OCI-M1 (cell line): ENCODE measurements at places on chromosomes 5 and 9.

DNA sequence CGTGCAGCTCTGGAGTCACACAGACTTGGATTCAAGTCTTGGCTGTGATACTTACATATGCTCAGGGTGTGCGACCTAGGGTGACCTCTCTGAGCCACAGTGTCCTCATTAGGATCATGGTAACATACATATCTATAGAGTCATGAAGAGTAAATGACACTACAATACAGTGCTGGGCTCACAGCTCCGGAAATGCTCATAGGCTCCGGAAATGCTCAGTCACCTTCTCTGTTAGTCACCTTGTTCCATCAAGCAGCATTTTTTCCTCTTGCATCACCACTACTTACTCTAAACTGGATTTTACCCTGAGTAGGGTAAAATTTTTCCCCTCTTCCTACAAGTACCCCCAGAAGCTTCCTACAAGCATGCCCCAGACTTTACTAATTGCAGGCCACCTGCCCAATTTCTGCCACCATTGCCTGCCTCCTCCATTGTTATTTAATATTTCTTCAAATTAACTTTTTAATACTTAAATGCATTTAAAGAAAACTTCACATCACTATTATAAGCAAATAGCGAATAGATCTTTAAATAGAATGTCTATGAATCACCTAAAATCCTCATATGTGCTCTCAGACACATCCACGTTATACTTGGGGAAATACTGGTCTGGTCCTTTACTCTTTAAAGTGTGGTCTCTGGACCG lies 147.6 kb upstream of the SPRY4 start:
- no peak for DNase-seq

DNA sequence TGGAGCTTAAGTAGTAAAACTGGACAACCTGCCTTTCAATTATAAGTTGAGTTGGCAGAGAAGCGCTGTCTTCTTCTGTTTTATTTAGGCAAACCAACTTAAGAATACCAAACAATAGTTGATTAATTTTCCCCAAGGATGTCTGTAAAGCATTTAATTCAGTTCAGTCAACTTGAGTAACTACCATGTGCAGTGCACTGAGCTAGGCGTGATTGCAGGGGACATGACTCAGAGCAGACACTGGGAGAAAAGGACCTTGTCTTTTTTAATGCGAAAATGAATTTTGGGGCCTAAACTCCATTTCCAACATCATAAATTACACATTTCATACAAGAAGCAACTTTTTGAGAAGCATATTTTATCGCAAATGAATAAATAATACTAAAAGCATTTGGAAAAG lies 66.3 kb downstream of the FBXL7 start:
- DNase-seq = no peak

GRCh38 chr5:61449804-61450492 lies 117.9 kb downstream of the ZSWIM6 start:
- DNase-seq = no peak

DNA sequence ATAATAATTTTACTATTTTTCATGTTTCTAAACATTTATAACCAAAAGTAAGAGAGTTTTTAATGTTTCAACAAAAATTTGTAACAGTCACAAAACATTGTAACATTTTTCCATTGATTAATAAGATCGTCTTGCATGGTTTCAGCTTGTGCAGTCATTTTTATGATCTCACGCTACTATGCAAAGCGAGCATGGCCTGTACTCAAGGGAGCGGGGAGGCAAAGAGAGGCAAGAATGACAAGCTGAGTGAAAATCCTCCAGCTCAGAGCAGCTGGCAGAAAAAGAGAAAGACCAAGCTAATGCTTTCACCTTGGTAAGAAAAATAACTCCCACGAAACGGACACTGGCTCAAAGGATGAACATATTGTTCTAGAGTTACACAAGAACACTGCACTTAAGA lies 90.0 kb upstream of the SV2C start:
- DNase-seq = no peak

GRCh38 chr5:146646441-146646840 lies 130.5 kb upstream of the GPR151 start:
- DNase-seq = no peak

DNA sequence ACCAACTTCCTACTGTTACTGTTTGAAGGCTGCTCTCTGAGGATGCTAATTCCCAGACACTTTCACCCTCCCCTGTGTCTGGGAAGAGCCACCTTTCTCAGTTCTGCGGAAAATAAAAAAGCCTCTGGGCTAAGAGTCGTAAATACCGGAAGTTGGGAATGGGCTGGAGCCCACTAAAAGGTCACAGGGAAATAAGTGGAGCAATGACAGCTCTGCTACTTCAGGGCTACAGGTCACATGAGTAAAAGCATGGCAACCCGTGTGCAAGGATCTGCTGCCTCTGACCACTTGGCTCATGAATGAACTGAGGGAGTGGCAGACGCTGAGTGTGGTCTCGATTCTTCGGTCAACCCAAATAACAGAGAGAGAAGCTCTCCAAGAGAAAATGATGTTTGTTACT lies 25.8 kb upstream of the ATP6V1G1 start:
- DNase-seq = no peak

DNA sequence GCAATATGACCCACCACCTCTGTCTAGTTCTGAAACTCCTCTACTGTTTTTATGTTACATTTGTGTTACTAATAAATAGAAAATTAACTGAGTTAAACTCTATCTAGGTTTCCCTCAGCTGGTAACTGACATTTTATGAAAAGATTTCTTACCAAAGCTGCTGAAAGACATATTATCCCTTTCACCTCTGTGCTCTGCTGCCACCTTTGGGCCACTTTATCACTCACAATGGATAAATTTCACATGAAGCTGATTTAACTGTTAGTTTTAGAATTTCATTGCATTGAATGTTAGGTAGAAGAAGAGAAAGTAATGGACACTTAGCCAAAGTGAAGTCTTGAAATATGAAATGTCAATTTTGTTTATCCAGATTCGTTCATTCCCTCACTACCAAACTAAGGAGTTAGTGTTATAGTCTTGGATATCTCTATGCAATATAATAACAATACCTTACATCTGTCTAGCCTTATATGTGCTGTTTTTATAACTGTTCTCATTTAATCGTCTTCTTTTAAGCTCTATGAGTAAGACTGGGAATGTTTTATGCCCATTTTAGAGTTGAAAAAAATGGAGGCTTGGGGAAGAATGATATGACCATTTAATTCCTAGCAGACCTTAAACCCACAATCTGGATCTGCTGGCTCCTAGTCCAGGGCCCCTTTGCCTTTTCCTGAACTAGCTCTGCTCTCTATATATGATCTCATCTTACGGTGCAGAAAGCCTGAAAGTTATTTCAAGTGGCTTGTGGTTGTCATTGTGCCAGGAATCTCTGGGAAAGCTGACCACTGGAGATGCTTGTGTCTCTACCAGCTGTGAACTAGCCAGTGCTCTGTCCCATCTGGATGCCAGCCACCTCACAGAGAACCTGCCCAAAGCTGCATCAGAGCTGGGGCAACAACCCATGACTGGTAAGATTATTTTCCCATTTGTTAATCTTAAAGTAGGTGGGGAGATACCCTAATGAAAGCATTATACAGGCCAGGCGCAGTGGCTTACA lies 97.1 kb downstream of the GOLPH3 start:
- DNase-seq = peak; percentile 78

- DNase-seq = no peak
Measured at GRCh38 chr5:41511241-41511640, 840 bp upstream of the PLCXD3 start.

DNA sequence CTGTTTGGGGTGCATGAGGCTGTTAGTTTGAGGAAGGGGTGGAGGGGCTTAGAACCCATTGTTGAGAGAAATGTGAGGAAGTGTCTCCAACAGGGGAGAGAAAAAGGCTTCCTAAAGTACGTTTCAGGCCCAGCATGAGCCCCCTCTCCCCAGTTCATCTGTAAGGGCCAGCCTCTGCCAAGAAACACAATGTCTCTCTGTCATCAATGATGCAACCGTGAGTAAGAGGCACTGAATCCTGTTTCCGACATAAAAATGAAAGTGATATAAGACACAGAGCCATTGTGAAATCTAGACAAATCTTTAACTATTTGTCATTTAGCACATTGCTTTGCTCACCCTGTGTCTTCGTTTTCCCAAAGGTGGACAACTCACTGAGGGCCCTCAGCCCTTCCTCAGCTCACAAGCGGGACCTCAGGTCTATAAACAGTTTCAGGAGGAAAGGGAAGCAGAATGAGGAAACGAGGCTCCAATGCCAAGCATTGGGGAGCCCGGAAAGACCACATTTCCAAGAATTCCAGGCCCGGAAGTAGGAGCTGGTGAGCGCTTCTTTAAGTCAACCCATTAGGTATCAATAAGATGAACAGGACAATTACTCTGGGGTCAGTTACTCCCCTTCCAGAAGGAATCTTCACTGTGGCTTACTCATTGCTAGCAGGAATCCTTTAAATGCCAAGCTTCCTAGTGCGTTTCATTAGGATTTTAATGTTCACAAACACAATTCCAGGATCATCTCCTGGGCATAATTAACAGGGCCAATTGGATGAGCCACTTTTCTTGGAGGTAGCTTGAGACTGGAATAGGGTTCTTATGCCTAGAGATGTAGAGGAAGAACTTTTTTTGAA lies 59.0 kb upstream of the KLF4 start:
- DNase-seq = peak; percentile 92

GRCh38 chr5:38651806-38652205 lies 95.4 kb upstream of the LIFR start:
- DNase-seq = no peak

GRCh38 chr5:142145106-142145900 lies 36.7 kb downstream of the NDFIP1 start:
- DNase-seq = peak; percentile 85

- no peak for DNase-seq
Measured at GRCh38 chr9:36963346-36963745, 70.7 kb downstream of the PAX5 start.

GRCh38 chr5:42483472-42484154 lies 60.4 kb downstream of the GHR start:
- DNase-seq = no peak

- DNase-seq = peak; percentile 43
Measured at GRCh38 chr9:92147030-92147851, 32.0 kb upstream of the SPTLC1 start.

- DNase-seq = no peak
Measured at GRCh38 chr5:137234973-137235943, 263.9 kb downstream of the SPOCK1 start.

GRCh38 chr5:125236007-125236406 lies 489.6 kb upstream of the ZNF608 start:
- DNase-seq = no peak

DNA sequence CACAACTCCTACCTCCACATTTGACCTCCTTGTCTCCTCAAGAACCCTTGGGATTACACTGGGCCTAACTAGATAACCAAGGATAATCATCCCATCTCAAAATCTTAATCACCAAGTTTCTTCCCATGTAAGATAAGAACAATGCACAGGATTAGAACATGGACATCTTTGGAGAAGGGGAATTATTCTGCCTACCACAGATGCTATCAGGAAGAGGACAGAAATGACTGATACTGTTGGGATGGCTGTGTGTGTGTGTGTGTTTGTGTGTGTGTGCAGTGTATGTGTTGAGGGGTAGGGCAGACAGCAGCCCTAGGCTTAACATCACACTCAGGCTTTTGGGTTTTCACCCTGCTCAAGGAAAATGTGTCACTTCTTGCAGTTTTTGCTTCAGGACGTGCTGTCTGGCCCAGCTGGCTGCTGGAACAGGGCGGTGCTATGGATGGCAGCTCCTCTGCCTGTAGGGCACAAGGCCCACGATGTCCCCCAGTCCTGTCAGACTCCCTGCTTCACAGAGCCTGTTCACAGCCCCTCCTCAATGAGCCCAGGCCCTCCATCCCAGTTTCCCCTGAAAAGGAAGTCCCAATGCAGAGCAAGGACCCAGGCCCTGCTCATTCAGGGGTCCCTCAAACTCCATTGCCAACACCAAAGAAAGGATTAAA lies 7.7 kb downstream of the CA9 start:
- no peak for DNase-seq

- no peak for DNase-seq
Measured at GRCh38 chr9:68508547-68508946, 32.1 kb downstream of the TMEM252 start.

- DNase-seq = no peak
Measured at GRCh38 chr9:77594963-77595362, 53.2 kb downstream of the GNA14 start.

- DNase-seq = peak; percentile 91
Measured at GRCh38 chr5:72166070-72166979, 59.0 kb downstream of the MAP1B start.

GRCh38 chr9:128242828-128243214 lies 33.0 kb downstream of the GOLGA2 start:
- no peak for DNase-seq

DNA sequence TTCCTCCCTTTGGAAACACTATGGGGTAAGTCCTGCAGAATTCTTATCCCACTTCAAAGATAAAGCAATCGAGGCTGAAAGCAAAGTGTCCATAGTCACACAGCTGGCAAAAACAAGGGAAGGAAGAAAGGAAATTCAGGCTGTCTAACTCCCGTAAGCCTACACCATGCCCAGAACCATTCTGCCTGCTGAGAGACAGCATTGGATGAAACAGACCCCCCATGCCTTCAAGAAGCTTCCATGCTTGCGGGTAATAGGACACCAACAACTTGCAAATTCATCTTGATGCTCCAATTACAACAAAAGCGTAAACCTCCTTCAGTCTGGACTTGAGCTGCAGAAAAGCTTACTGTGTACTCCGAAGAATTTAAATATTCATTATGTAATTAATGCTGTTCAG lies 181.1 kb upstream of the WWC1 start:
- DNase-seq = no peak

DNA sequence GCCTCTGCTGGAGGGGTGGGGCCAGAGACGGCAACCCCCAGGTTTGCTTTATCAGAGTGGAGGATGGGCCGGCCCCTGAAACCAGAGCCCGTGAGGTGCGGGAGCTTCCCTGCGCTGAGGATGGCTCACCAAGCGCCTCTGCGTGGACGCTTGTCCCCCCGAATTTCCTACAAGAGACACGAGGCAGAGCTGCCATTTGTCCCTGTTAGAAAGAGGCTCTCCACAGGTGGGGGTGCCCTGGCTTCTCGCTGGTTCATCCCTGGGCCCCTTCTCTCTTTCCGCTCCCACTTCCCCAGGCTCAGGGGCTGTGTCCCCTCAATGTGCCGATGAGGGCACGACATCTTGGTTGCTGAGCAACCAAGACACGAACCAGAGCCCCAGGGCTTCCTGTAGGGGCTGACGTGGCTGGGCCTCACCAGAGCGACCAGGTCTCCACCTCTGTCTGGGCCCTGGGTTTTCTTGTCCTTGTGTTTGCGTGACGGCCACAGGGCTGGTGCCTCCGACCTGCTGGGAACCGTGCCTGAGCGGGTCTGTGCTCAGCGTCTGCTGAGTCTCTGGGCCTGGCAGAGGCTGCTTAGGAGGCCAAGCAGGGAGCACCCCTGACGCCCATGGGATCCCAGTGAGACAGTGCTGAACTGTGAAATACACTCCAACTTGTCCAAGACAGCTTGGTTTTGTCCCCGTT lies 119.6 kb upstream of the COL5A1 start:
- no peak for DNase-seq

DNA sequence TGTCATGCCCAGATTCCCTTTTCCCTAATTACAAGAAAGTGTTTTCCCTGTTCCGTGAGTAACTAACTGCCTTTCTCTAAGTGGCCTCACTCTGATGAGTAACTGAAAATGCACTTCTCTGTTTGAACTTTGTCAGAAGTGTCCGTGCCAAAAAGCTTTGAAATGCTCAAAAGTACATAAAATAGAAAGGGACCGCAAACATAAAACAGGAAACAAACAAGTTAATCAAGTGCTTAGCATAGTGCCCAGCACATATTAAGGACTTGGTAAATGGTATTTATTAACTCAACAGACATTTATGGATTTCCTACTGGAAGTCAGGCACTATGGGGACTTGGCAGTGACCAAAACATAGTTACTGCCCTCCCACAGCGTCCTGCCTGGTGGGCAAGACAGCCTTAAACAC lies 22.3 kb downstream of the AQP3 start:
- DNase-seq = no peak

GRCh38 chr9:87436716-87437115 lies 61.0 kb upstream of the DAPK1 start:
- DNase-seq = no peak
